SW 1271 (cell line): ENCODE measurements at places on chromosomes 1 and 21.

- DNase-seq, result no peak
These were observed 3.7 kb upstream of the SETD4 start for GRCh38 chr21:36064085-36064460.

DNA sequence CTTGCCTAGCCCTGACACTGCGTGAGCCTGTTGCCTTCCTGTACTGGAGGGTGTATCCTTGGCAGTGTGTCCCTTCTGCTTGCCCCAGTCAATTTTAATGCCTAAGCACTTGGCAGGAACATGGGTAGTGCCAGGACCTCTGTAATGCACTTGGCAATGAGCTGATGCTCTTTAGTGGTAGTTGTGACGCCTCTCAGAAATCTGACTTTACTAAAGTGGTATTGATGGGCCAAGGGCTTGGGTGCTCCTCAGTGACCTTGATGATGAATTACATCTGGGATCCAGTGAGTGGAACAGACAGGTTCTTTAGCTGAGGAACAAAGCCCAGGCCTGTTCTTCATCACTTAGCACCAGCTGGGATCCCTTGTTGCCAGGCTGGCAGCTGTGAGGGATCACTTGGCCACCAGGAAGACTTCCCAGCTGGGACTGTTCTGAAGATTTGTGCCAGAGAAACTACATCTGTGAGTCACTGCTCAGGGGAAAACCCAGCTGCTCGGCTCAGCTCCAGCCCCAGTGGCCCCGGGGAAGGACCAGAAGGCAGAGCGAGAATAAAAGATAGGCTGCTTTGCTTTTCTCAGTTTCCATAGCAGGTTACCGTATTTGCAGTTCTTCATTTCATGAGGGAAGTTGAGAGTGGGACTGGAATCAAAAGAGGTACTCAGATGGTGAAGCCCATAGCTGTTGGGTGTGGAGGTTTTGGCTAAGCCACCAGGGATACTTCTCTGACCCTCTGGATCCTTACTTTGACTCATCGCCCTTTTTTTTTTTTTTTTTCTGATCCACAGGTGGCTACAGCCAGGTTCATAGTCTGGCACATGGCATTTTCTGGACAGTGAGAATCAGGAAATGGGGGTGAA lies 28.5 kb upstream of the KCNA2 start:
- DNase-seq, result no peak

DNA sequence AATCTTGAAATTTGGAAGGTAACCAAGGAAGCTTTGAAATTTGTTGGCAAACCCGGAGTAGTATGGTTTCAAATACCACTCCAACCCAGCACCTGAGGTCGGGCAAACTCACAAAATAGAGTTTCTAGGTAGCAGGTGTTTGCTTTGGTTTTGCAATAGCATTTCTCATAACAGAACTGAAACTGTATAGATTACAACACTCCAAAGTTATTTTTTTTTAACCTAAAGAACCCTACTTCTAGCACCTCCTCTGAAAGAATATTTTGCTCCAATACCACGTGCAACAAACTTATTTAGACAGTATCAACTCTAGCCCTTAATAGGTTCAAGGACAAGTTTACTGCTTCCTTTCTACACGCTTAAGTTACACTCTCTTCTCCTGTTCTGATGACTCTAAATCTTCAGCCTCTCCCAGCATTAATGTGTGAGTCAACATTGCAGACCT lies 178.5 kb upstream of the FMN2 start:
- DNase-seq, result no peak

DNA sequence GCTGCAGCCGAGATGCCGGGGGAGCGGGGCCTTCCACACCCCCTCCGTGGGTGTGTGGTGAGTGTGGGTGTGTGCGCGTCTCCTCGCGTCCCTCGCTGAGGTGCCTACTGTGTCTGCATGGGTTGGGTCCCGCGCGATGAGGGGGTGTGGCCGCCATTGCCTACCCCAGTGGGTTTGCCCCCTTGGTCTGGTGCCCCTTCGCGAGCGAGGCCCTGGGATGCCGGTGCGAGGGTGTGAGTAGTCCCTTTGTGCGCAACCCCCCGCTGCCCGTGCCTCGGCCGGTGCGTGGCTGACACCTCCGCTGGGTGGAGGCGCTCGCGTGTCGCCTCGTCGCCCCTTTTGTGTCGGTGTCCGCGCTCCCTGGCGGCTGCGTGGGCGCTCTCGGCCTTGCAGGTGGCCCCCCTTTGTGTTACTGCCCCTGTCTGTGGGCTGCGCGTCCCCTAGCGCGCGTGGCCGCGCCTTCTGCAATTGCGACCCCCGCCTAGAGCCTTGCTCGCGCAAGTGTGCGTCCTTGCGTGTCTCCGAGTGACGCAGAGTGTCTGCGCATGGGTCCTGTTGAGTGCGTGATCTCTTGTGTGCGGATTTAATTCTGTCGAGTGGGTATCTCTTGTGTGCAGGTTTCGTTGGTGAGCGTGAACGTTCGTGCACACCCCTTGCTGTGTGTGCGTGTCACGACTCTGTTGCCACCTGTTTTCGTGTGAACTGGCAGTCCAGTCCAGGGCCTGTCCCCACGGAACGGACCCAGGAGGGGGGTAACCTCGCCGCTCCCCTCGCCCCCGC lies 553 bp downstream of the TTC3 start:
- DNase-seq, result no peak

DNA sequence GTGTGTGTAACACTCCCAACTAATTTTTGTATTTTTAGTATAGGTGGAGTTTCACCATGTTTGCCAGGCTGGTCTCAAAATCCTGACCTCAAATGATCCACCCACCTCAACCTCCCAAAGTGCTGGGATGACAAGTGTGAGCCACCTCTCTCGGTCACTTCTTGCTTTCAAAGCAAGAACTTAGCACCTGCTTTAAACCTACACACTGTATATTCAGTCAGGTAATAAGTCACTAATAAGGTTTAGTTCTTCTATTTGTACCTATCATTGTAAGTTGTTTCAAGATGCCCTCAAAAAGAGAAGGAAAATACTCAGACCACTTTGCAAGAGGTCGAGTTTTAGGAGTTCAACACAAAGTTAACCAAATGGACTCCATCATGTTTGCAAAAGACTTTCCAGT lies 431.3 kb downstream of the MRPL39 start:
- no peak for DNase-seq

DNA sequence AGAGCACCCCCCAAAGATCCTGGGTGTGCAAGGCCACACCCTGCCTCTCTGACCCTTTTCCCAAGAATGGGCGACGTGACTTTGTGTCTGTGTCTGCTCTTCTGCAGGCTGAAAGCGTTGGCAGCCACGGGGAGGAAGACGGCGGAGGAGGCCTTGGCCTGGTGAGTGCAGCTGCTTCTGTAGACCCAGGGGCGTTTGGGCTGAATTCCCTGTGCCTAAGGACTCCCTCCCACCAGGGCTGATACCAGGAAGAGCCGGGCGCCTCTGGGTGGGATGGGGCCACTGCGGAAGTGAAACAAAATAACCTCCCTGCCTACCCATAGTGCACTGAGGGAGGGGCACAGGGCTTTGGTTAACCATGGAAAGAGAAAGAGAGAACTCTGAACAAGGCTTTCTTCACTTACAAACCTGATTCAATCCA lies 2.5 kb downstream of the UBASH3A start:
- no peak for DNase-seq

DNA sequence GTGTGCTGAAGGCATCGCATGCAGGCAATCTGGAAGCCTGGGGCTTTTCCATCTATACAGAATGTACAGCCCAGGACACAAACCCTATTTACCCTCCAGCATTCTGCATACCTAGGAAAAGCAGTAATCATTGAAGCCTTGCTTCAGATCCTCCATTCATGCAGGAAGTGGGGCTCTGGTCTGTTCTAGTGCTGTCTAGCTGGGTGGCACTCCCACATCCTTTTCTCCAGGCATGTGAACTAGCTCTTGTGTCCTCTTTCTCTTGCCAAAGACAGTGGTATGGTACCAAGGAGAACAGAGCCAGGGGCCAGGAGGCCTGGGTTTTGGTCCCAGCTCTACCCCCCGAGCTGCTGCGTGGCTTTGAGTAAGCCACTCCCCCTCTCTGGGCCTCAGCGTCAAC lies 21.7 kb downstream of the LRP8 start:
- DNase-seq, result no peak

- peak; percentile 46 for DNase-seq
These were observed 1.9 kb downstream of the S1PR1 start for GRCh38 chr1:101238681-101239094.

DNA sequence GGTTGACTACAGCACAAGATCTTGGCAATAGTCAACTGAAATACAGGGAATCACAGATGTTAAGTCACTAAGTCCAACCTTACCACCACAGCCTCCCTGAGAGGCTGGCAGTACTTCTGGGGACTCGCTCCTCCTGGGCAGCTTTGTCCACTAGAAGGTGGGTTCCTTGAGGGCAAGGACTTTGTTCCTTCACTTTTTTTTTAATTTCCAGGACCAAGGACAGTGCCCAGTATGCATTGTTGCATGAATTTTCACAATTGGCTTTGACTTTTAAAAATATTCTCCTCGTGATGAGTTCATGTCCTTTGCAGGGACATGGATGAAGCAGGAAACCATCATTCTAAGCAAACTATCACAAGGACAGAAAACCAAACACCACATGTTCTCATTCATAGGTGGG lies 96.7 kb upstream of the IGSF21 start:
- no peak for DNase-seq

GRCh38 chr1:188669728-188670382 lies 1807.8 kb downstream of the BRINP3 start:
- DNase-seq, result no peak

DNA sequence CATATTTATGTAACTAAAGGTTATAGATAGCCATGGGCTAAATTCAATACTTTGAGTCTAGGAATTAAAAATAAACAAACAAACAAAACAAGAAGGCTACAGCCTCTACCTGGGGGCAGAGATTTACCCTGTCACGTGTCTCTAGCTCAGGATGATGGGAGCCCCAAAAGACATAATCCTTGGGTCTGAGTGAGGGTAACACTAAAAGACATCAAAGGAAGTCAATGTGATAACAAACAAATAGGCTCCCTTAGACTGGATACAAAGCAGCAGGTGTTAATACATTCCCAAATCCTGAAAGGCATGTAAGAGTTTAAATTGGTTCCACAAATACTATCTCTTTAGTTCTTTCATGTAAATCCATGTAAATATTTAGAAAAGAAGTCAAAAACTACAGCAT lies 10.7 kb downstream of the MYSM1 start:
- no peak for DNase-seq

DNA sequence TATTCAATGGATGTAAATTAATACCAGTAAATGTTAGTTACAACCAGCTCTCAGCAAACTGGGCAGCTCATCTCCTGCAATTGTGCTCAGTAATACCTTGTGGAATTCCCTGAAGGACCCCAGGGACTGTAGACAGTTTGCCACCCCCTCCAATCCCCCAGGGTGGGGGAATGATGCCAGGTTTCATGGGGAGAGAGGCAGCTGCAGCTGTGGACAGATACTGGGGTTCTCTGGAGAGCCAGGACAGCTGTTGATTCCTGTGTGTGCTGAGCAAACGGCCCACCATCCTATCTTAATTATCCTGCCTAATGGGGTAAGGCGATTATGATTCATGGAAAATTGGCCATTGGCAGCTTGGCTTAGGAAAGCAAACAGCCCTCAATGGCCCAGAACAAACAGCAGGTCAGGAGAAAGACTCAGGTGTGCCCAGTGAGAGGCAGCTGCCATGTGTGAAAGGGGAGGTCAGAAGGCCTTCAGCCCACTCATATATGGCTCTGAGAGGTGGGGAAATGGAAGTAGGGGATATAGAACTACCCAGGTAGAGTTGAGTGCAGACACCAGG lies 148.9 kb upstream of the CTTNBP2NL start:
- no peak for DNase-seq

DNA sequence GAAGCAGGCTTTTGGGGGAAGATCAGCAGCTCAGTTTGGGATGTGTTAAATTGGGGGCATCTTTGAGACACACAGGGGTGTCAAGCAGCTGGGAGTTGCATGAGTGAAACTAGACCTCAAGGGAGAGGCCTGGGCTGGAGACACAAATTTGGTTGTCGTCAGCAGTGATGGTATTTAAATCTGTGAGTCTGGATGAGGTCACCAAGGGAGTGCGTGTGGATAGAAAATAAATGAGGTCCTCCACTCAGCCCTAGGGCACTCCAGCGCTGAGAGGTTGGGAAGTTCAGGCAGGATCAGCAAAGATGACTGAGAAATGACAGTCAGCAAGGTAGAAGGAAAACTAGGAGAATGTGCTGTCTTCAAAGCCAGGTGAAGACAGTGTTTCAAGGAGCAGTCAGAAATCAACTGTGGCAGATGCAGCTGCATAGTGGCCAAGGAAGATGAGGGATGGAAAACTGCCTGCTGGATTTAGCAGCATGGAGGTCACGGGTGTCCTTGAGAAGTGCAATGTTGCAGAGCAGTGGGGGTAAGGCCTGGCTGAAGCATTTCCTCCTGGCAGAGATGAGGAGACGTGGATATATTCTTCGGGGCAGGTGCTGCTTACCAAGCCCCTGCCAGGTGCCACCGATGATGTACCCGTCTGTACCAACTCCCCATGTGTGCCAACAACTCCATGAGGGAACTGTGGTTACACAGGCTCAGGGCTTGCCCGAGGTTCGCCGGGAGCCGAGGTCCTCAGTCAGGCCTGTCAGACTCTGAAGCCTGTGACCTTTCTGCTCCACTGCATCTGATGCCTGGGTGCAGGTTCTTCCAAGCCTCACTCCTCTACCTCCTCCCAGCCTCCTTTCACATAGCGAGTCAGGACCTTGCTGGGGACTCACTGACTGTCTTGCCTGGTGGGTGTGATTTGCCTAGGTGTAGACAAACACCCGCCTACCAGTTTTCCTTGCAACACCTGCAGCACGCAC lies 11.3 kb downstream of the MAP7D1 start:
- no peak for DNase-seq

DNA sequence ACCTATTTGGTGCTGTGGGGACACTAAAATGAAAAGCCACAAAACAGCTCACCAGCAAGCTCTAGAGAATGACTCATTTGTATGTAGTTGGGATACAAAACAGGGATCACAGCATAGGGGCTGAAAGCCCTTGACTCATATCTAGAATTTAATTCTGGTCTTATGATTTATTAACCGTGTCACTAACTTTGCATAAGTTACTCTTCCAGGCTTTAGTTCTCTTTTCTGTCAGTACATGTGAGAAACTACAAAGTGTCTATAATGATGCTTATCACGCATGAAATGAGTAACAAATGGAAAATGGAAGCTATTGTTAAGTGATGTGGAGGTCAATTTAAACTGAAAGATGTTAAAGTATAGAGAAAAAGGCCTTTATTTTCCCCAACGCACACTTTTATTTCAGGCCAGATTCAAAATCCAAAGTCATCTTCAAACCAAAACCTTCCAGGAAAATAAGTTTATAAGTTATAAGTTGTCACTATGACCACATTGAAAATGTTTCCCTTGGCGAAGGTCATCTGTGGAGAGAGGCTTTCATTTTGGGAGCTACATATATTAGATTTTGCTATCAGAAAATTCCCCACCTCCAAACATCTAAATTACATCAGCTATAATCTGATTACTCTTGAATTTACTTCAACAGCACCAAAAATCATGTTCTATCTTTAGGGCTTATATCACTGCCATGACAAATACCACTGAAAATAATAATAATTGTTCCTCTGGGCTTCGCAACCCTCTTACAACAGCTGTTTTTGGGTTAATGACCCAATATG lies 430.5 kb downstream of the MRPL39 start:
- no peak for DNase-seq

- DNase-seq, result no peak
These were observed 9.1 kb upstream of the ATAD3B start for GRCh38 chr1:1462318-1462966.
